HAP-1 (cell line): ENCODE measurements at places on chromosomes 7 and 10.

- DNase-seq, result peak; percentile 64
These were observed 78.7 kb upstream of the C1GALT1 start for GRCh38 chr7:7103343-7104313.

GRCh38 chr10:3427950-3428354 is 255.4 kb upstream of the PITRM1 start:
- DNase-seq, result no peak

- DNase-seq, result no peak
These were observed 7.1 kb upstream of the BTBD16 start for GRCh38 chr10:122263971-122264370.

DNA sequence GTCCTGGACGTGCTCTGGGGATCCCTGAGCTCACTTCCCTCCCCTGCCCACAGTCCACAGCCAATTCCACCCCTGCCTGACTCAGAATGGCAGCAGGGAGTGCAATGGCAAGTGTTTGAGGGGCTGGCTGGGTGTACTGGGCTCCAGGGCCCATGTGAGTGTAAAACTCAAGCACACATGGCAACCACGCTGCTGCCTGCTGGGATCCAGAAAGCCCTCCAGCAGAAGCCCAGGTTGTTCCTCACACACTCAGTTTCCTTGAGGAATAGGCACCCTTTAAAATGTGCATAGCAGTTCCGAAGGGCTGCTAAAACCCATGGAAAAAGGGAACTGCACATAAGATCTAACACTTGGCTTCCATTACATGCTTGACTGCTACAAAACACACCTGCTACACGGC is 11.3 kb upstream of the ATP6V0A4 start:
- DNase-seq, result no peak

DNA sequence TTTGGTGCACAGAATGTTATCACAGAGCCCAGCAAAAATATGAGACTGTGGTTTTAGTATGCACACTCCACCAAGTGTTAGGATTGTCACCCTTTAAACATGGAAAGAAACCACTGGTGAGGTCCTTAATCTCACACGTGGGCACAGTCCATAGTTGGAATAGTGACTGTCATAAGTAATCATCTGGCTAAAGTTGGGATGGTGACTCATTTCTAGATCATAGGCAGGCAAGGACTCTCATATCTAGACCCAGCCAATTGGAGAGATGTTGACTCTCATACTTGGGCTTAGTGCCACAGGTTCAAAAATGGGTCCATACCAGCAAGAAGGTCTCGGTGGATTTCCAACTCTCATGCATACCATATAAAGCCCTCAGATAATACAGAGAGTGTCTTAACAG is 39.6 kb upstream of the ZNF680 start:
- no peak for DNase-seq

GRCh38 chr10:131019696-131020095 is 291.8 kb downstream of the TCERG1L start:
- no peak for DNase-seq

DNA sequence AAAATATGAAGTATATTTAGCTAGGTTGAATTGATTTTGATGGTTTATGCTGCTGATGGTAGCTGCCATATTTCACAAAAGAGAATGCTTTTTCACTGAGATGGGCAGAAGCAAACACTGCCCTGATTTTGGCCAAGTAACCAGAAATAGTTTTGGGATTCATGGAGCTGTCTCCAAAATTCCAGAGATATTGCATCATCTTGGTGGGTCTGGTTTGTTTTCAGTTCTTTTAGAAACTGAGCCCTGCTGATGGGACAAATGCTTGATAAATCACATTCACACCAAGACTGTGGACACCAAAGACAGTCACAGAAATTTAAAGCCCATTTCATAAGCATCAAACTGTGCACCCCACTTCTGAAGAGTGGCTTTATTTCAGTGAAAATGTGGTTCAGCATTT is 140.5 kb downstream of the BICC1 start:
- no peak for DNase-seq

- DNase-seq, result no peak
These were observed 1.6 kb downstream of the VIM start for GRCh38 chr10:17229717-17229966.

DNA sequence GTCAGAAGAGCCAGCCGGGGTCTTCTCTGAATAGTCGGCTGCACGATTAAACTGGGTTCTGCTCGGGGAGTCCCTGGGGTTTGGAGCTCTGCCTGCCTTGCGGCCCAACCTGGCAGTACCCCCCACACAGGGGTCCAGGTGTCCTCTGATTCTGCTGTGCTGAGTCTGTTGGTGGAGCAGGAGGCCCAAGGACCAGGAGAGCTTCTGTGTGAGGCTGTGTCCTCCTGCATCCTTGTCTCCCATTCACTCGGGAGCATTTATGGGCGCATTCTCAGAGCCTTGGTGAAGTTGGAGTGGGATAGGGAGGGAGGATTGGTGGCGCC is 14.2 kb downstream of the INPP5A start:
- no peak for DNase-seq

GRCh38 chr10:11378835-11379234 is 232.6 kb downstream of the USP6NL start:
- no peak for DNase-seq

GRCh38 chr10:117429643-117430265 is 54.5 kb upstream of the PDZD8 start:
- DNase-seq, result no peak

DNA sequence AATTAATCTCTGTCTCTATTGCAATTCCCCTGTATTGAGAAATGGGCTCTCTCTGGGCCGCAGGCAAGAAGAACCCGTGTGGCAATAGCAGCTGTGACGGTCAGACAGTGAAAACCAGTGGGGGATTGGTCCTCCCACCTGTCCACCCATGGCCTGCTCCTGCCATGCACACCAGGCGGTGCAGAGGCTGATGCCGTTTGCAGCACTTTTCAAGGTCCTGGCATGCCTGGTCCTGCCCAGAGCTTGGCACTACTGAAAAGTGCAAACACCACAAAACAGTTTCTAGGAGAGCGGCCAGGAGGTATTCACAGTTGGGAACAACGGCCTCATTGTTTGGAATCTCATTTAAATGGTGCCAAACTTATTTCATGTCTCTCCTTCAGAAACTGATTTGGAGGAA is 41.5 kb downstream of the PSPH start:
- DNase-seq, result no peak

DNA sequence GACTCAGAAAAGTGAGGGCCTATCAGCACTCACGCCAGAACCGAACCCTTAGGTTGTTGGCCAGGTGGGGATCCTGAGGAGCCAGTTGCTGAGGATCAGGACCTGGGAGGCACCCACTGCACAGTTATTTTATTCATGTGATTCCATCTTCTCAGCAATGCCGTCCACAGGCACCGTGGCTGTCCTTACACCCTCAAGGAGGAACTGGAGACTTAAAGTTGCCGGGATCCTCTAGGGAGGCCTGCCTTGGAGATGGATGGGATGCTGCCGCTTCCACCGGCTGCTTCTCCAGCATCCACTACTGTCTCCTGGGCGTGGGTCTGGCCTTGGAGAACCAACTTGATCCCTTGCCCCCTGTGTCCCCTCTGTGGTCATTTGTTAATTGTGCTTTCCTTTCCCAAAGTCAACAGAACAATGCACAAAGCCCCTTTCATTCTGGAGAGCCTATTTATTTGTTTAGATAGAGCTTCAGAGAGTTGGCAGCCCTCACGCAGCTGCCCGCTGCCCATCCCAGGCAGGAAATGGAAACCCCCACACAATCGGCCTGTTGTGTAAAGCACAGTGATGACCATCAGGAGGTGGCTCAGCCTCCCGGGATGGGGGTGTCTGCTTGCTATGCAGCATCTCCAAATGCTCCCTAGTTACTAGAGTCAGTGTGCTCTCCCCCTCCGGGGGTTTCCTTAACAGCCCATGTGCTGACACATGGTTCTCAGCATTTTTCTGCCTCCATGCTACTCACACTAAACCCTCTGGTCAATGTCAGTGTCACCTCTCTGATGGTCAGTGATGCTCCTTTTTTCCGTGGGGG is 52.9 kb upstream of the IGFBP3 start:
- no peak for DNase-seq

DNA sequence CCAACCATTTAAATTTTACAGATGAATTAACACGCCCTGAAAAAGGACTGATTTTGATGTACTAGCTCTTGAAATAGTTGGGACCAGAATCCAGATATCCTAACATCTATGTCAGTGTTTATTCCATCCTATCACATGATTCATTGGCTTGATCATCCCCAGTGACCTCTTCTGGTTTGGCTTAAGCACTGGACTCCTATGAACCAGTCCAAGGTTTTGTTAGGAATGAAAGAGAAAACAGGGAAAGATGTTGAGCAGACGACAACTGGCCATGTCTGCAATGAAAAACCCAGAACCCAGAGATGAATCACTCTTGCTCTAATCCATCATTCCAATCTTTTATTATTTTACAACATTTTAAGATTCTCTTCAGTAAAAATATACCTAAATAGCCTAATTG is 1080.9 kb downstream of the SORCS1 start:
- no peak for DNase-seq

- DNase-seq, result no peak
These were observed 29.0 kb downstream of the RASGEF1A start for GRCh38 chr10:43237631-43238446.

DNA sequence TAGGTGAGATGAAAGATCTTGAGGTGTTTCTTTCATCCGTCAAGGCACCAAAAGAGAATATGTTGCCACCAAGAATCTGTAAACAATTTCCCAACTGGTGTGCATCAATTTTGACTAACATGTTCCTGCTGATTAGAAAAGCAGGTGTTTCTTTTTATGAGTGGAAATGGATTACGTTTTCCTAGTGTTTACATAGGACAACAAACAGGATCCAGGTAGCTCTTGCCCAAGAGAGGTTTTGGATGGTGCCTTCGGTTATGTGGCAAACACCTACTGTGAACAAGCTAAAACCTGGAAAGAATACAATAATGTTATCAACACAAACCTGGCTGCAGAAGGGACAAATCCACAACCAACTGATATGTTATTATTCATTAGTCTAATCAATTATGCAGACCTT is 53.6 kb upstream of the WNT16 start:
- DNase-seq, result no peak

GRCh38 chr7:43443381-43443780 is 139.5 kb upstream of the STK17A start:
- DNase-seq, result no peak

DNA sequence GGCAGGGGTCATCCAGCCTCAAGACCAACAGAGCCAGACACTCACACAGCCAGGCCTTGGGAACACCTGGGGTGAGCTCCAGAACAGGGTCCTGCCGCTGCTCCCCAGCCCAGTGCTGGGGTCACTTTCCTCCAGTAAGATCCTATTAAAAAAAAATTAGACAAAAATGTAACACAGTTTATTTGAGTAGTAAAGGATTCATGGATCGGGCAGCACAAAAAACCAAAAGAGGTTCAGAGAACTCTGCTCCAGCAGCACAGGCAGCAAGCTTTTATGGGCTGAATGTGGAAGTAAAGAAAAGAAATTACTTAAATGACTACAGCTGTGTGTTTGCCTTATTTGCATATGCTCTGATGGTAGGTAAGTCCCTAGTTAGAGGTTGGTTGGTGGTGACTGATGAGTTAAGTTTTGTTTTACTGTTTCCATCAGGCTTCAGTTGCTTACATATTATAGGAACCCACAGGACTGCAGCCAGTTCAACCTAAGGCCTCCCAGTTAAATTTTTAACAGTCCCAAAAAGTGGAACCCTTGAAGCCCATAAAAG is 80.5 kb upstream of the FGFR2 start:
- DNase-seq, result no peak

- DNase-seq, result no peak
These were observed 221.7 kb downstream of the DNAJB6 start for GRCh38 chr7:157558516-157558874.

- DNase-seq, result no peak
These were observed 192.3 kb downstream of the VTI1A start for GRCh38 chr10:112639298-112639697.

GRCh38 chr7:22255834-22256233 is 101.1 kb downstream of the RAPGEF5 start:
- DNase-seq, result no peak

GRCh38 chr10:31087851-31088250 is 56.2 kb upstream of the ZNF438 start:
- no peak for DNase-seq

GRCh38 chr10:624605-625332 is 64.7 kb downstream of the DIP2C start:
- no peak for DNase-seq

DNA sequence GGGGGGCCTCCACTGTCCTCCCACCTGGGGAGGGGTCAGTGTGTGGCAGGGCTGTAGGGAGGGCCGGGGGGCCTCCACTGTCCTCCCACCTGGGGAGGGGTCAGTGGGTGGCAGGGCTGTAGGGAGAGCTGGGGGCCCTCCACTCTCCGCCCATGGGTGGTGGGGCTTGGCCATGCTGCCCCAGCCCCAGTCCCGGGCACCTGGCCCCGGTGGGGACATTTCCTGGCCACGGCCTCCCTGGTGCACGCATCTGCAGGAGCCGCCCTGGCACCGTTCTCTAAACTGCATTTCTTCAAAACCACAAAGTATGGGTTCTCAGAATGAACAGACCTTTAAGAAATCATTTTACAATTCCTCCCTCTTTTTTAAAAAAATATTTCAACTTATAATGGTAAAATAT is 89.3 kb upstream of the PDGFA start:
- no peak for DNase-seq

GRCh38 chr7:29009947-29010346 is 51.8 kb upstream of the TRIL start:
- no peak for DNase-seq

- no peak for DNase-seq
These were observed 41.1 kb downstream of the C10orf120 start for GRCh38 chr10:122658356-122659049.

DNA sequence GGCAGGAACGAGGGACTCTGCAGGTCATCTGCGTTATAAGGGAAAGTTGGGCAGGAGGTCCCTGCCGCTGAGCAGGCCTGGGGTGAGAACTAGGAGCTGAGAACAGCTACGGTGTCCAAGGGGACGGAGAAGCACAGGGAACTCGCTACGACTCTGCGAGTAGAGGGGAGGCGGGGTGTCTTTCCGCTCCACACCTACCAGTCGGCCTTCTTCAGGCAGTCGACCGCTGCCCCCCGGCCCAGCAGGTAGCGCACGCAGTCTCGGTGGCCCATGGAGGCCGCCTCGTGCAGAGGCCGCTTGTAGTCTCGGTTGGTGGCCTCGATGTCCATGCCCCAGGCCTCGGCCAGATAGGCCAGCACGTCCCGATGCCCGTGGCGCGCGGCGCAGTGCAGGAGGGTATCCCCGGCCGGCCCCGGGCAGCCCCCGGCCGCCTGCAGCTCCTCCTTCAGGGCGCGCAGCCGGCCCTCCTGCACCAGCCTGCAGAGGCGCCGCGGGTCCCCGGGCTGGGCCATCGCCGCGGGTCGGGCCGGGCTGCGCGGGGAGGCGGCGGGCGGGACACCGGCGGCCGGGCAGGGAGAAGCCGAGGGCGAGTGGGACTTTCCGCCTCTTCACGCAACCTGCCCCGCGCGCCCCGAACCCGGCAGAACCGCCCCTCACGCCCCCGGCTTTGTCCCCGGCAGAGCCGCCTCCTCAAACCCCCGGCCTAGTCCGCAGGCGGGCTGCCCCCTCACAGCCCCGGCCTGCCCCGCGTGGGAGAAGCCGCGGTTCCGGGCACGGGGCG is 660 bp downstream of the ANKRD16 start:
- DNase-seq, result peak; percentile 25

DNA sequence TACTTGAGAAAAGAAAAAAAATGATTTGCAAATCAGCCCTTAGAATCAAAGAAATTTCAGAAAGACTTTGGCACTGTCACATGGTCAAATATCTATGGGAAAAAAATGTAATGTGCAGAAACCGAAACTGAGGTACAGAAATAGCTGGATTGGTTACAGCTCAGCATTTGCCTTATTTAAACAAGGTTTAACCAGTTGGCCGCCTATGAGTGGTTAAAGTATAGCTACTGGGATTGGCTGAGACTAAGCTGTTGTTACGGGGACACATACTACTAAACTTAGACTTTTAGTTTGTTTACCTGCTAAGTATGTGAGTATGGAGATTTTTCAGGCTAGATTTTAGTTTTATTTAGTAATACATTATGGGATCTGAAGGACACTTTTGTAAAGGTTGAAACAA is 38.6 kb downstream of the SFTPD start:
- no peak for DNase-seq
